Stimulated activated CD4-positive, alpha-beta T cell treated with anti-CD3 and anti-CD28 coated beads, Interleukin-15, amount 100 ng/mL, for 1 hour (primary cell): ENCODE measurements at places on chromosomes 2 and 18.

DNA sequence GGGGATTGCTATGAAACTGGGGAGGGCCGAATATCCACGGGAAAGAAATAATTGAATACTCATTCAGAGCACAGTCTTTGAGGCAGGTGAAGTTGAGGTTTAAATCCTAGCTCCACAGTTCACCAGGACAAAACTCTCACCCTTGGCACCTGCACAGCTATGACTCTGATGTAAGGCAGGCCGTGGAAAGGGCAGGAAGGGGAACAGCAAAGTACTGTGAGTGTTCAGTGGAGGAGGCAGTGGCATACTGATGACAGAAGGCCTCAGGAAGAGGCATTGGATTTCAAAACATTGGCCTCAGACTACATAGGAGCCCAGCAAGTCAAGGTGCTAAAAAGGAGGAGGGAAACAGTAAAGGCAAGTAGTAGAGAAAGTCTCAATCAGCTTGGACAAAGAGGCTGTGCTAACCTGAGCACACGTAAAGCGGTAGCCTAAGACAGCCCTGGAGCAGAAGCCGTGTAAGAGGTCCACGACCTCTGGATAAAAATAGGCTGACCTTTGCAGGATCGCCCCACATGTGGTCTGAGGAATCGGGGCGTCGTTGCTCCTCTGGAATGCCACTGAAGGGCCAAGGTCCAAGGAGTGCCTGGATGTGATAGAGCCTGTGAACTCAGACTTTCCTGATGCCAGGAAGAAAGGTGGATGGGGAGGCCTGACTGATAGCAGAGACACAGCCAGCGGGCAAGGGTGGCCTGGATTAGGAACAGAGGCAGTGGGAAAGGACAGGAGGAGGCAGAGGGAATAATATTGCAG, 243.6 kb downstream of the PID1 start:
- no peak for DNase-seq

- DNase-seq = no peak
Measured at GRCh38 chr2:106977717-106978116, 91.8 kb upstream of the ST6GAL2 start.

DNA sequence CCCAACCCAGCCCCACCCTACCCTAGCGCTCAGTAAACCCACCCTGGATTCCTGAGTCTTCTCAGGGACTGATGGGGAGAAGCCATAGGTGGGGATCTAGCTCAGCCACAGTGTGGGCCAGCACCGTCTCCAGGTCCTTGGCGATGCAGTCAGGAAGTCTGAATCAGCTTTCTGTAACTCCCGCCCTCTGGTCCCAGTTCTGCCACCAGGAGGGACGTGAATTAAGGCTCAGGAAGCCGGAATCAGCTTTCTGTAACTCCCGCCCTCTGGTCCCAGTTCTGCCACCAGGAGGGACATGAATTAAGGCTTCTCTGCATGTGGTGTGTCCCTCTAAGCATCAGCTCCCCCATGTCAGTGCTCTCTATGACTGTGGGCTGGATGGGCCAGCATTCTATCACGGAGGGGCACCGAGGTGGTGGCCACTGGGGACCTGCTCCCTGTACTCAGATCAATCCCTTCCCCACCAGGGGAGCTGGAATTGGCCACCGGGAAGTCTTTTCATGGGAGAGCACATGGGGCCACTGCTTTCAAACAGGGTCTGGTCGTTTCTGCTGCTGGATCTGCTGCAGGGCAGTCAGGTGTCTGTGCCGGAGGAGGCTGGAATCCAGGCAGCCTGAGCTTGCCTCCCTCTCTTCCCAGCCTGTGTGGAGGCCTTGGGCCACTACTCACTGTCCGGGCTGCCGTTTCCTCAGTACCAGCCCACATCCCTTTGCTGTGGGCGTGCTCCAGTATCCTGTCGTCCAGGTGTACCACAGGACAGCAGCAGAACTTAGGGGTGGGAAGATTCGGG, 24.7 kb downstream of the ASB18 start:
- DNase-seq = no peak

- no peak for DNase-seq
Measured at GRCh38 chr2:228507231-228507824, 325.8 kb upstream of the SPHKAP start.

- DNase-seq = no peak
Measured at GRCh38 chr2:430291-431040, 142.6 kb upstream of the ALKAL2 start.

DNA sequence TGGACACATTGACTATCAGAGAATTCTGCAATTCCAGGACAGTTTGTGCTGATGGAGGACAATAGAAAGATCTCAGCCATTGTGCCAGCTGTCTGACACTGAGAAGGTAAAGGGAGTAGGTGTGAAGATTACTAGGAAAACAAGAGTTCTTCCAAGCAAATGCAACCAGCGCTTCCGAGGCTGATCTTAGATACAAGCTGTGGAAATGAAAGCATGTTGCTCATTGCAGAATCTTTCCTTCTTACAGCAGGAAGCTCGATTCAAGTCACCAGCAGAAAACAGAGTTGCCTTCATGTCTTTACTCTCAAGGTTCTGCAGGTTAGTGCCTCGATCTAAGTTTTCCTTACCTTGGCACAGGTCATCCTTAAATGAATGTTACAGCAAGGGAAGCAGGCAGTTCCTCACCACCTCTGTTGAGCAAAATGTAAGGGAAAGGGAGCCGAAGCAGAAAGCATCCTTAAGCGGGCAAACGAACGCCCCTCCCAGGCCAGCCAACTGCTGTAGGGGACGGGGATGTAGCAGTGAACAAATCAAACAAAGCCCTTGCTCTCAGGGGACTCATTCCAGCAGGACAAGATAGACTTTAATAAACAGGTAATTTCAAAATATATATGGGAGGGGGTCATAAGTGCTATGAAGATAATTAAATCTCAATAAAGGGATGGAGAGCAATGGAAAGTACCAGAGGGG, 54.3 kb downstream of the MARCHF4 start:
- DNase-seq = no peak

GRCh38 chr2:214127571-214127970, 283.3 kb upstream of the VWC2L start:
- no peak for DNase-seq

GRCh38 chr2:33605056-33605455, 6.0 kb upstream of the FAM98A start:
- DNase-seq = no peak

DNA sequence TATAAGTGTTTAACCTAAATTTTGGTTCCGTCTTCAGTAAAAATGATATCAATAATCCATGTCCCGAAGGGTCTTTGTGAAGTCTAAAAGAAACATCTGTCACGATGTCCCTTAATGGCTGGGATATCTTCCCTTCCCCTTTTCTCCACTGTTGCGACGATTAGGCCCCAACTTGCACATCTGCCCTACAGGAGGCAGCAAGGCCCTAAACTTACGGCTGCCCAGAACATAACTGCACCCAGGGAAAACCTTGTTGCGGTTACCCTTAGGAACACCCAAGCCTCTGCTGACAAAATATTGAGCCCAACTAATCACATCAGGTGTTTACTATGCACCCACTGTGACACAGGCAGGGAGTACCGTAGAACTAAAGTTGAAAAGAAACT, 1.3 kb upstream of the SMAD2 start:
- no peak for DNase-seq

GRCh38 chr2:40962026-40962425, 510.1 kb upstream of the SLC8A1 start:
- DNase-seq = no peak

DNA sequence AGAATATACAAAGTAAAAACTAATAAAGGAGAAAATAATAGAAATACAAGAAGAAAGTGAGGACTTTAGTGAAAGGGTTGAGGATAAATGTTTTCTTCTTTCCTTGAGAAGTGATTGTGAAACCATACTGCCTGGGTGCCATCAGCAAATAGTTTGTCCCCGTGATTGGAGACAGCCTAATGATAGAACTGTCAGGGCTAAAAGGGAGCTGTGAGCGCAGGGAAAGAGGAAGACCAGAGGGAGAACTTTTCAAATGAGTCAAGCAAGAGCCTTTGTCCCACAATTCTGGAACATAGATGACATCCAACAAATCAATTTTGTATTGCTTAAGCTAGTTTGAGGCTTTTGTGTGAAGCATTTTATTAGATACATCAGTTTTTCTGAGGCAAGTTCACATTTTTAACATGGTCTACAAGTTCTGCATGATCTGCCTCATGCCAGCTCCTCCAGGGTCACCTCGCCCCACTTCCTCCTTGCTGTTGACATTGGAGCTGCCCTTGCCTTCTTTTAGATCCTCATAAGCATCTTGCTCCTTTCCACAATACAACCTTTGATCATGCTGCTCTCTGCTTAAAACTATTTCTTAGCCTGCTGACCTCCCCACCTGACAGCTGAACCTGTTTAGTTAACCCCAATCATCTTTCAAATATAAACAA, 213.4 kb upstream of the REG3G start:
- DNase-seq = no peak

DNA sequence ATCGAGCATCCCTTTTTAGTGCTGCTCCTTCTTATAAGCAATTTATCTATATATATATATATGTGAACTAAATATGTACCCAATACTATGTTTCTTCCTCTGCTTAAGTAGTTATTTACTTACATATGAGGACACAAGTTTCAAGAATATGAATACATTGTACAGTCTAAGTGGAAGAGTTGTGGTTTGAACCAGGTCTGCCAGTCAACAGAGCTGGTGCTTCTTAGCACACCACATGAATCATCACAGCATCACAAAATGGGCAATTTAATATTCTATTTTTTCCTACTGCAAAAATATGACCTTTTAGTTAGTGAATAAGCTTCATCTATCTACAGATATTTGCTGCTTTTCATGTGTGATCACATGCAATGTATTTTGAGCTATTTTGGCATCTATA, 64.4 kb upstream of the SPAG16 start:
- no peak for DNase-seq

DNA sequence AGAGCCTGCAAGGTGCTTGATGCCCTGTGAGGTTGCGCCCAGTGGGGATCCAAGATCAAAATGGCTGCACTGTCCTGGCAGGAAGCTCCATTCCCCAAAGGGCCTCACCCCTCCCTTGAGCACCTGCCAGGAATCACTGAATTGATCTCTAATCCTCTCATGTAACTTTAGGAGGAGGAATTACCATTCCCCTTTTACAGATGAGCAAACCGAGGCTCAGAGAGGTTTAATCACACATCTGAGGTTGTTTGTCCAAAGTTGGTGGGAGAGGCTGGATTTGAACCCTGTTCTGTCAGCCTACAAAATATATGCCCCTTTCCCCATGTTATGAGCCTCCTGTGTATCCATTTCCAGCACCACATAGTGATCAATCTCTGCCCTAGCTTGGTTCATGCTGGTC, 10.5 kb downstream of the ASIC4 start:
- DNase-seq = no peak

DNA sequence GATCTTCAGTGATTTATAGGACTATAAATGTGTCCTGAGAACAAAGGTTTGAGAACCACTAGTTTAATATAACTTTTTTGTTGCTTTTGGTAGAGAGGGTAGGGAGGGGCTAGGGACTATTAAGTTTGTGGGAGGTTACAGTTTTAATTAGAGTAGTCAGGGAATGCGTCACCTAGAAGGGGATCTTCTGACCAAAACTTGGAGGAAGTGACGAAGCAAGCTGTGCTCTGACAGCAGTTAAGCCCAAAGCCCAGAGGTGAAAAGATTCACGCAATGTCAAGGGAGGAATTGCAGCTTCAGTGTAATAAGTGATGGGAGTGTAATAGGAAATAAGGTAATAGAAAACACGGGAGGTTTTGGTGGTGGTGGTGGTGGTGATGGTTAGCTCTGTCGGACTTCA, 8.1 kb downstream of the TDRD15 start:
- no peak for DNase-seq

GRCh38 chr2:238420442-238420841, 6.3 kb upstream of the ASB1 start:
- no peak for DNase-seq

GRCh38 chr18:77487951-77488740, 238.5 kb downstream of the GALR1 start:
- no peak for DNase-seq

DNA sequence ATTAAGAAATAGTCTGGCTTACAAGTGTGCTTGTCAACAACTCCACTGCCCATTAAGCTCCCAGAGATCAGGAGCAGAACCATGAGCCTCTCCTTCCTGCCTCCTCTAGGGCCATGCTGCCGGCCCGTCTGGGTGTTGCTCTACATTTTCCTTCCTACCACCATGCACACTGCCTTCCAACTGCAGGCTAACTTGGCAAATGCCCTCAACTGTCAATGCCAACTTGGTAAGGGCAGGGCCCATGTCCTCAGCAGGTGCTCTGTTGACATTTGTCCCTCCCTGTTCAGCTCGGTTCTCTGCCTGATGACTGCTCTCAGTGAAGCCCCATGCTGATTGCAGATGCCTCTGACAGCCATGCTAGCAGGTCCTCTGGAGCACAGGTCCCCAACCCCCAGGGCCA, 345.2 kb downstream of the ALK start:
- DNase-seq = no peak

GRCh38 chr2:63614983-63615945, 26.5 kb downstream of the MDH1 start:
- no peak for DNase-seq

GRCh38 chr18:39051013-39051412, 1485.4 kb upstream of the CELF4 start:
- DNase-seq = no peak

DNA sequence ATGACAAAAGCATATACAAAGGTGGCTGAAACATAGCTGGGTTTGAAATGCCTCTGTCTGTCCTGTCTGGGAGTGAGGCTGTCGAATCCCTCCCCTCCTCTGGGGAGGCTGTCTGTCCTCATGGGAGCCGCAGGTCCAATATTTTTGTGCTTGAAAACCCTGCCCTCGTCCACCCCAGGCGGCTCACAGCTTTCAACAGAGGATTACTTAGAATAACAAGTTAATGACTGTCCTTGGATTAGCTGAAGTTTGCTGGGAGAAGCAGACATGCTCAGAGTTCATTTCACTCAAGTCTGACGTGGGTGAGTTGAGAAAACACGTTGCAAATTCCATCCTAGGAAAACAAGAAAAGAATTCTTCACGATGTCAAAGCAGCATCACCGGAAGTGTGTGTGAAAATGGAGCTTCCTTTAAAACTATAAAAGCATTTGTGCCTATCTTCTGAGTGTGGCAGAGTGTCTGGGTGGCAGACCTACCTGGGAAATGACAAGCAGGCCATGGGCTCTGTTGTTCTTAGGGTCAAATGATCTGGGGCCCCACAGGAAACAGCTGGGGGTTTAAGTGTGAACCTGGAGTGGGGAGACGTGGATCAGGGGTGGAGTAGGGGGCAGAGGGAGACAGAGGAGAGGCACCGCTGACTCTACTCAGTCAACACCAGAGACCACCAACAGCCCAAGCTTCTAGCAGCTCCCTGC, 77.1 kb downstream of the DDX1 start:
- no peak for DNase-seq

- no peak for DNase-seq
Measured at GRCh38 chr2:29766191-29766590, 155.2 kb downstream of the ALK start.

- no peak for DNase-seq
Measured at GRCh38 chr18:23223641-23224040, 88.4 kb downstream of the CABLES1 start.

GRCh38 chr2:119255760-119256581, 32.3 kb downstream of the STEAP3 start:
- no peak for DNase-seq

- DNase-seq = peak; percentile 16
Measured at GRCh38 chr2:241620419-241620769, 16.6 kb downstream of the THAP4 start.

GRCh38 chr2:236859908-236860307, 225.8 kb upstream of the COPS8 start:
- DNase-seq = no peak
